ENCODE measurements at places on chromosomes 7 and 10. TPM values are rescaled to one million over a fixed set of nuclear protein-coding genes. Genes with fewer than 3 reads are reported as not detected.

- no peak for DNase-seq
These were observed 107.7 kb upstream of the BTBD16 start for GRCh38 chr10:122163174-122164022.

- no peak for DNase-seq
These were observed 155.8 kb upstream of the LANCL2 start for GRCh38 chr7:55209366-55209765.

GRCh38 chr10:8618834-8619233 is 564.3 kb downstream of the GATA3 start:
- DNase-seq = no peak

Gene CYP2W1
- not detected for polyA plus RNA-seq

GRCh38 chr7:96598421-96598820 is 111.2 kb downstream of the SEM1 start:
- DNase-seq = no peak

Gene SPRN
- polyA plus RNA-seq = 0.78 TPM

DNA sequence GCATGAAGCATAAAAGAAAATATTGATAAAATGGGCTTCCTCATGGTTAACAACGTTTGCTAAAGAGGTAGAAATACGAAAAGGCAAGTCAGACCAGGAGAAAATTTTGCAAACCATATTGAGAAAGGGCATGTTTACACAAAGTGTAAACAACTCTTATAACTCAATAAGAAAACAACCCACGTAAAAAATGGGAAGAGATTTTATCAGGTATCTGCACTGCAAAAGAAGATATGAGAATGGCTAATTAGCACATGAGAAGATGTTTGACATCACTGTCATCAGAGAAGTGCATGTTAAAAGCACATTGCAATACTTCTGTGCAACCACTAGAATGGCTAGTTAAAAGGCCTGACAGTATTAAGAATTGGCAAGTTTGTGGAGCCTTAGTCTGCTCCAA is 99.5 kb downstream of the VPS50 start:
- no peak for DNase-seq

Gene HOXA10
- polyA plus RNA-seq = not detected

Gene FANK1
- polyA plus RNA-seq = not detected

GRCh38 chr7:151012911-151013347 is 11.4 kb downstream of the ATG9B start:
- no peak for DNase-seq

DNA sequence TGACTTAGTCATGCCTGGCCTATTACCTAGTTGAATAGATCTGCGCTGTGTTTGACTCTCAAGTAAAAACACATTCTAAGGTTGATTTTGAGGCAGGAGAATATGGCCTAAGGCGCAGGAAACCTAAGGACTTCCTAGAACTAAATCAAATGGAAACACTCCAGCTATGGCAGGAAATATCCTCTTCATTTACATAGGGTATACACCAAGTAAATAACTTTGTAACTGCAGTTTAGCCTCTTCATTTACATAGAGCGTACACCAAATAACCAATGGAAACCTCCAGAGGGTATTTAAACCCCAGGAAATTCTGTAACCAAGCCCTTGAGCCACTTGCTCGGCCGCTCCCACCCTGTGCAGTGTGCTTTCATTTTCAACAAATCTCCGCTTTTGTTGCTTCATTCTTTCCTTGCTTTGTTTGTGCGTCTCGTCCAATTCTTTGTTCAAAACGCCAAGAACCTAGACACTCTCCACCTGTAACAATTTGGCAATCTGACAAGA is 35.6 kb upstream of the XRCC2 start:
- DNase-seq = no peak

DNA sequence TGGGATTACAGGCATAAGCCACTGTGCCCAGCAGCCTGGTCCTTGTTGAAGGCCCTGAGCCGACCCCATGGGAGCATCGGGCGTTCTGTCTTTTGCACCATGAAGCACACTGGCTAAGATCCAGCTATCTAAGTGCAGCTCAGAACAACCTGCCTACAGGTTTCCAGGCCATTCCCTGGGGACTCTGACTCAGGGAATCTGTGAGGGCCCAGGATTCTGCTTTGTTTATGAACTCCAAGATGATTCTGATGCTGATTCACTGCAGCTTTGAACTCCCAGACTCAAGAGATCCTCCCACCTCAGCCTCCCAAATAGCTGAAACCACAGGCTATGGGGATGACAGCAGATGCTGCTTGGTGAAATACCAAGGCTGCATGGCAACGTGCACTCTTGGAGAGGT is 30.2 kb downstream of the NPTX2 start:
- no peak for DNase-seq
